SK-N-DZ (cell line): ENCODE measurements at places on chromosomes 5 and 9.

GRCh38 chr9:93648181-93648580 is 71.8 kb downstream of the PHF2 start:
- no peak for DNase-seq

- no peak for DNase-seq
Observed at GRCh38 chr5:171309276-171310211, 496 bp downstream of the TLX3 start.

DNA sequence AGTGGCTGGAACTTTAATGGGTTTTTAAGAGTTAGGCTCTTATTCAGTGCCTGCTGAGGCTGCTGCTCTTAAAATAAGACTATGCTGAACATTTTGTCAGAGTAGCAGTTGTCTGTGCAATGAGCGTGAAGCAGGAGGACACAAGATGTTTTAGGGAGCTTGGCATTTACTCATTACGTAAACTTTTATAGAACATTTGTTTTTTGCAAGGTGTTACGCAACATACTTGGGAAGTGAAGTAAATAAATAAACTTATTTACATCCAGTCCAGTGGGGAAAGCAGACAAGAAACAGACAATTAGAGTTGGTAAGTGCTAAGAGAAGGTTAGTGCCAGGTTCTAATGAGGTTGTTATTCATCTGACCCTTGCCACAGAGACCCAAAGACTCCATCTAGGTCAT is 226.0 kb downstream of the HINT1 start:
- DNase-seq = no peak

DNA sequence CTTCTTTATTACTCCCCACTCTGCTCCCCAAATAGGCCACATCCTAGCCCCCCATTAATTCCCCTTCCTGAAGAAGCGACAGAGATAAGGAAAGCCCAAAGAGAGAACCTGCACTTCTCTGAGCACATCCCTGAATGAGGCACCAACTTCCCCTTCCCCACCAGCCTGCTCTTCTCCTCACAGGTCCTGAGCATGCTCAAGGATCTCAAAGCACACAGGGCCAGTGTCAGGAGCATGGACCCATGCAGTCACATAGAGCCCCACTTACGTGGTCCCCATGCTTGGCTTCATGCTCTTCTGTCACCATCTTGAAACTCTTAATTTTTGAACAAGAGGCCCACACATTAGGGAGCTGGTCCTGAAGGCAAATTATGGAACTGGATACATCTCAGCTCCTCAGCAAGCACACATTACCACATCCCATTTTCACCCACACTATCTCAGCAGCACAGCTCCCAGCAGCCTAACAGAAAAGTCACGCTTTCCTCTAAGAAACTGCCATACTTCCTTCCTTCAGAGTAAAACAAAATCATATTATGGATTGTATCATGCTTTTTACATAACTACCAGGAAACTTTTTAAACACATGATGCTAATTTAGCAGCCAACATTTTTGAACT is 99.8 kb downstream of the NFIB start:
- DNase-seq = no peak

GRCh38 chr9:109974918-109975276 is 194.9 kb downstream of the PALM2AKAP2 start:
- DNase-seq = no peak

GRCh38 chr5:6823996-6824395 is 110.8 kb downstream of the TENT4A start:
- no peak for DNase-seq
